Stimulated activated CD8-positive, alpha-beta memory T cell treated with anti-CD3 and anti-CD28 coated beads, Interleukin-7, amount 100 ng/mL, for 1 hour (primary cell): ENCODE measurements at places on chromosomes 6 and 20.

DNA sequence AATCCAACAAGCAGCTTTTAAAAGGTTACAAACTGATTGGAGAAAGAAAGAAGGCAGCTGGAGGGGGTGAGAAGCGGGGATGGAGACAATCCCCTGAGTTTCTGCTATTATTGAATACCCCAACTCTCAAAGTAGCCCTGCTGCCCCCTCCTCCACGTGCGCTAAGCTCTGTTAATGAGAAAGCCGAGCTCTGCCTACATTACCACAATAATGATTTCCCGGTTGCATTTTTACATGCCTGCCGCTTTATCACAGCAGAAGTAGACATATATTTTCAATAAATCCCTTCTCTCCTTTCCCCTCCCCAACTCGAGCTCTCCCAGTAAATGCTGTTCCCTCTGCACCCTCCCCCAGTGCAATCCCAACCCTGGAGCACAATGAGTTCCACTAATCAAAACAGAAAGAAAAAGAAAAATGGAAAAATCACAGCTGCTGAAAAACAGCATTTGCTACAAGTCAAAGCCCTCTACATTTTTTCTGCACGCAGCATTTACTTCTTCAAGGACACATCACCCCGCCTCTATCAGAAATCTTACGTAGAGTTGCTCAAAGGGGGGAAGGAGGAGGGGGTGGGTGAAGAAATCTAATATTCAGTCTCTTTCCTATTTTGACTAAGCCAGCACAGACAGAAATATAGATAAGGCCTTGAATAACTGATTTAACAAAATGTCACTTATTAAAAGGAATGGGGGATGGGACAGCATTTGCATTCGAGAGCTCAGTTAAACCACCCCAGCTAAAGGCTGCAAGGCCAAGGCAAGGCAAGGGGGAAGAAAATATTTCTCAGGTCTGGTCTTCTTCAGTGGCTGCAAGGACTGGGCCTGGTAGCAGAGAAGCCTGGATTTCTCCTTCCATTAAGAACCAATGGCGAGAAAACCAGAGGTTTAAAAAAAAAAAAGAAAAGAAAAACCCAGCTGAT is 10.7 kb downstream of the TRERF1 start:
- no peak for DNase-seq

DNA sequence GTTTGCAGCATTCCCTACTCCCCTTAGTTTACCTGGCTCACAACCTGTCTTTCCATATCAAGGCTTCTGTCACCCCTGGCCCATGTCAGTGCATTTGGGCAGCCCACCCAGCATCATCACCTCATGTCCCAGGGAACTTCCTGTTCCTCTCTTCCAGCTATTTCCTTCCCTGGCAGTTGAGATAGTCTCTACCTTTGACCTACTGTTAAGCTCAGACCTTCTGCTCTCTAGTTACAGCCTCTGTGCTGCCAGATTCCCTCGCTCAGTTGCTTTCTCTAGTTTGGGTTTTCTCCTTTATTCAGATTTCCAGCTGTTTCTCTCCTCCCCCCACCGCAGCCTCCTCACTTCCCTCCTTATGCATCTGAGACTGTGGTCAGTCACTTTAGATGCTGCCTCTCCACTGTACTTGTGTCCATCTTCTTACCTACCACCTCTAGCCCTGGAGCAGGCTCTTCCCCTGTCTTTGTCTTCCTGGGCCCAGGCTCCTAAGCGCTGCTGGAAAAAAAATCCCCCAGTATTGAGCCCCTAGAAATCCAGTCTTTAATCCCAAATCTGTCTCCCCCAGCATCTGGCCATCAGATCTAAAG is 16.3 kb downstream of the PTPN1 start:
- no peak for DNase-seq

DNA sequence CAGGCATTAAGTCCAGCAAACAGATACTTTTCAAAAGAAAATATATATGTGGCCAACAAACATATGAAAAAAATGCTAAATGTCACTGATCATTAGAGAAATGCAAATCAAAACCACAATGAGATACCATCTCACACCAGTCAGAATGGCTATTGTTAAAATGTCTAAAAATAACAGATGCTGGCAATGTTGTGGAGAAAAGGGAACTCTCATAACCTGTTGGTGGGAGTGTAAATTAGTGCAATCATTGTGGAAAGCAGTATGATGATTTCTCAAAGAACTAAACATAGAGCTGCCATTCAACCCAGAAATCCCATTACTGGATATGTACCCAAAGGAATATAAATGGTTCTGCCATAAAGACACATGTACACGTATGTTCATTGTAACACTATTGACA is 20.6 kb downstream of the KCNQ5 start:
- DNase-seq, result no peak

DNA sequence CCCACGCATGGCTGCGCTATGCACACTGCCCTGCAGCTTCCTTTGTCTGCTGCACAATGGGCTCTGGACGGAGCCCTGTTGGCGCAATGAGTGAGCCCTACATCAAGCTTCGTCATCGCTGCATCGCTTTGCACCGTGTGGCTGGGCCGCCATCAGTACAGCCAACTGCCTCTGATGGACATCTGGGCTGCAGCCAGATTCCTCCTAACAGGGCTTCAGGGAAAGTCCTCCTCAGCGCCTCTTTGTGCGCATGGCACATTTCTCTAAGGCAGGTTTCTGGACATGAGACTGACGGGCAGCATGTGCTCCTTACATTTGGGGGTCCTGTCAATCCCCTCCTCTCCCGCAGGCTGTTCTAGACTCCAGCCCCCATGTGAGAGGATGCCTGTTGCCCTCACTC is 29.7 kb upstream of the ANGPT4 start:
- DNase-seq, result no peak

DNA sequence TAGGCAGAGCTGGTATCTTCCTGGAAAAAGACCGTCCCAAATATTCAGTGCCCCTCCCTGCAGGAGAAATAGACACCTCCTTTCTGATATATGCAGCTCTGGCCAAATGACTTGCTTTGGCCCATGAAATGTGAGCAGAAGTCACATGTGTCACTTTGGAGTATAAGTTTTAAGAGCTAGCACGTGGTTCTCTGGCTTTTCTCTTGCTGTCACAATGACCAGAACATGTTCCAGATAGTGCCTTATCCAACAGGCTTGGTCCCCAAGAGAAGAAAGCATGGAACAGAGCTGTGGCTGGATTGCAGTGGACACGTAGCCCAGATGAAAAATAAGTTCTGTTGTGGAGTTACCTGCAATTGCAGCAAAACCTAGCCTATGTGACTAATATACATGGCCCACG is 40.4 kb downstream of the UNC5CL start:
- no peak for DNase-seq

- DNase-seq, result no peak
These were observed 70.8 kb downstream of the IPCEF1 start for GRCh38 chr6:154285826-154286225.

GRCh38 chr6:122663981-122664380 is 53.8 kb downstream of the PKIB start:
- DNase-seq, result no peak

DNA sequence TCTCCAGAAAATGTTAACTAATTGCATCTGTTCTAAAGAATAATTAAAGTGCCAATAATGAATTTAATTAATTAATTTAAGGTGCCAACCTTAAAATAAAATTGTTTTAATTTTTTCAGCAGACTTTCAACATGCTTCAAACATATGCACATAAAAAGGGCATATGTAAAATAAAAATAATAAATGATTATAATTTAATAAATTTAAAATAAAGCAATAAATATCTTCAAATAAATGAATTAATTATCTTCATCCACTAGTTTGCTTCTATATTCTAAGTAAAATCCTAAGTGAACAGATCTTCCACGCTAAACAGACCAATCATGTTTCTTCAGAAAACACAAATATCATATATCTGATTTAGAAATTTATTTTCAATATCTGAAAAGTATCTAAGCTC is 119.2 kb downstream of the HIVEP2 start:
- DNase-seq, result no peak

DNA sequence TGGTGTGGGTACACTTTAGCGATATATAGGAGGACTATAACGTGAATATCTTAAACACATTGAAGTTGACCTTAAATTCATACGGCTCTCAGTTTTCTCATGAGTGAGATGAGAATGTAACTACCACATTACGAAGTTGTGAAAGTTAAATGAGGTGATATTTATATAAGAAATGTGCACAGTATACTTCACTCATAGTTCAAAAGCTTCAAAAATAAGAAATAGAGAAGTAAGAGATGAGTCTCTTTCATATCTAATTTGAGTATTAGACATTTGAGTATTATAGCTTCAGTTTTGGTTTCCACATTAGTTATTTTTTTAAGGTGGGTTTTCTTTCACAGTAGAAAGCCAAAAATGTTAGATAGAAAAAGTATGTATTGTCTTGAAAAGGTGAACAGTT is 183.3 kb downstream of the NKAIN2 start:
- DNase-seq, result no peak

DNA sequence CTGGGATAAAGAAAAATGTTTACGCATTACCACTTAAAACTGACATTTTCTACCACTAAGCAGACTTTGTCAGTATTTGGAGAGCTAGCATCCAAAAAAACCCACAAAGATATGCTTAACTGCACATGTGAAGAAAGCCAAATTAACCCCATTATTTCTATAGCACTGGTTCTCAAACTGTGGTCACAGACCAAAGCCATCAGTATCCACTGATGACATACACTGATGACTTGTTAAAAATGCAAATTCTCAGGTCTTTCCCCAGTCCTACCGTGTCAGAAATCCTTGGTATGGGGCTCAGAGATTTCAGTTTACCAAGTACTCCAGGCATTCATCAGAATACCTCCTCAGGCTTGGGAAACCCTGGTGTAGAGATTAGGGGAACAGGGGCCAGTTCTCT is 230.2 kb downstream of the PTPRK start:
- no peak for DNase-seq

DNA sequence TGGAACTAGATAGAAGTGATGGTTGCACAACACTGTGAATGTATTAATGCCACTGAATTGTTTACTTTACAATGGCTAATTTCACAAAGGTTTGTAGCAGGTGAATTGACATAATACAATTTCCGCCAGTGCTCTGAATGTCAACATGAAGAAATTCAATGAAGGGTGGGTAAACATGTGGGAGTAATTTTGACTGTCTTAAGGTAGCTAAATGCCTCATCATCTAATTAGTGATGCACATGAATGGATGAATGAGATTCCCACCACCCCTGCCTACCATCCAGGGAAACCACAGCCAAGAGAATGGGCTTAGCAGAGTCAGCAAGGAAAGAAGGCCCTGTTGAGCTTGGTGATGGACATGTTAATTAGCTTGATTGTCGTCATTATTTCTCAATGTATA is 275.3 kb downstream of the ALDH8A1 start:
- no peak for DNase-seq
